ENCODE measurements at places on chromosomes 16 and 17. TPM values are rescaled to one million over a fixed set of nuclear protein-coding genes. Genes with fewer than 3 reads are reported as not detected.

GRCh38 chr17:36870720-36870999 lies 66.6 kb upstream of the LHX1 start:
- no peak for DNase-seq

OR3A1 gene
- not detected for total RNA-seq

DNA sequence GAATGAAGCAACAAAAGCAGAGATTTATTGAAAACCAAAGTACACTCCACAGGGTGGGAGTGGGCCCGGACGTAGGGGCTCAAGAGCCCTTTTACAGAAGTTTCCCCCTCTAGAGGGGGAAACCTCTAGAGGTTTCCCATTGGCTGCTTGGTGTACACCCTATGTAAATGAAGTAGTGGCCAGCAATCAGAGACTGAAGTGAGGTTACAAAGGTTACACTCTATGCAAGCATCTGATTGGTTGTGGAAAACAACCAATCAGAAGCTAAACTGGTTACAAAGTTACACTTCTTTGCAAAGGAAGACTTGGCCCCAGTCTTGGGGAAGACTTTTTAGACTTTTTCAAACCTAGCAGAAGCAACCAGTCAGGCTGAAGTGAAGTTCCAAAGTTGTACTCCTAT lies 27.1 kb downstream of the CRAMP1 start:
- DNase-seq: no peak

DNA sequence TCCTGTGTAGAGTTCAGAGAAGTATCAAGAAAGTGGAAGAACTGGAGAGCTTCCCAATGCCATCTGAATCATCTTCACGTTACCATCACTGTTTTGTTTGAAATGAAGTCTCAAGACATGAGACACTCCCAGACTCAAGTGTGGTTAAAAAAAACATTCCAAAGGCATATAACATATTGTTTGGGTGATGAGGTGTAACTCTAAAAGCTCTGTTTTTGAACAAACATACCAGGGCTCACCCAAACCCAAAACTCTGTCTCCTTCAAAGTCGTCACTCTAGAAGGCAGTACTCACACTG lies 6.3 kb upstream of the ZCCHC14 start:
- no peak for DNase-seq

GRCh38 chr16:87469169-87469568 lies 23.7 kb downstream of the ZCCHC14 start:
- DNase-seq: no peak

DNA sequence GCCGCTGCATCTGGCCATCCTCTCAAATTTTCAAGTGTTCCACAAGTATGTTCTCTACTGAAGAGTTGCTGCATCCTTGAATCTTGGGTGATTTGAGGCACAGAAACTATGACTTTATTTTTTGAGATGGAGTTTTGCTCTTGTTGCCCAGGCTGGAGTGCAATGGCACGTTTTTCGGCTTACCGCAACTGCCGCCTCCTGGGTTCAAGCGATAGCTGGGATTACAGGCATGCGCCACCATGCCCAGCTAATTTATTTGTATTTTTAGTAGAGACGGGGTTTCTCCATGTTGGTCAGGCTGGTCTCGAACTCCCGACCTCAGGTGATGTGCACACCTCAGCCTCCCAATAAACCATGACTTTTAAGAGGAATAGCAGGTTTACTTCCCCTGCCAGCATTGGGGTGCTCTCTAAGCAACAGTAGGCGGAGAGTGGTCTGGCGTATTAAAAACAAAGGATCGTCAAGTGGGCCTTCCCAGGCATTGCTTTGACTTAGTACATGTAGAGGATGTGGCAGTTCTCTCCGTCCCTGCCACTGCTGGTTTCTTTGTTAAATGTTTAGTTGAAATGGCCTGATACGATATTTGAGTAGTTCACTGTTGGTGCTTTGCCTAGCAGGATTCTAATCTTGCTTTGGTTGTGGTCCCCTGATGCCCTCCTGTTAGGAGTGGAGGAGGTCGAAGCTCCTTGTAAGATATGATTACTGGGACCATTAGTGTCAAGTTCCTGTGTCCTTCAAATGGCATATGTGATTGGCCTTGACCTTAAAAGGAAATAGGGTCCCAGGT lies 9.5 kb downstream of the PYCARD start:
- no peak for DNase-seq

DNA sequence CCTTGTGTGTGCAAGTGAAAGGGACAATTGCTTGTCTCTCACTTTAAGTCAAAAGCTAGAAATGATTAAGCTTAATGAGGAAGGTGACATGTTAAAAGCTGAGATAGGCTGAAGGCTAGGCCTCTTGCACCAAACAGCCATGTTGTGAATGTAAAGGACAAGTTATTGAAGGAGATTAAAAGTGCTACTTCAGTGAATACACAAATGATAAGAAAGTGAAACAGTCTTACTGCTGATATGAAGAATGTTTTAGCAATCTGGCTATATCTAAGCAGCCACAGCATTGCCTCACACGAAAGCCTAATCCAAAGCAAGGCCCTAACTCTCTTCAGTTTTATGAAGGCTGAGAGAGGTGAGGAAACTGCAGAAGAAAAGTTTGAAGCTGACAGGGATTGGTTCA lies 71.0 kb downstream of the CDRT15 start:
- DNase-seq: no peak

DNA sequence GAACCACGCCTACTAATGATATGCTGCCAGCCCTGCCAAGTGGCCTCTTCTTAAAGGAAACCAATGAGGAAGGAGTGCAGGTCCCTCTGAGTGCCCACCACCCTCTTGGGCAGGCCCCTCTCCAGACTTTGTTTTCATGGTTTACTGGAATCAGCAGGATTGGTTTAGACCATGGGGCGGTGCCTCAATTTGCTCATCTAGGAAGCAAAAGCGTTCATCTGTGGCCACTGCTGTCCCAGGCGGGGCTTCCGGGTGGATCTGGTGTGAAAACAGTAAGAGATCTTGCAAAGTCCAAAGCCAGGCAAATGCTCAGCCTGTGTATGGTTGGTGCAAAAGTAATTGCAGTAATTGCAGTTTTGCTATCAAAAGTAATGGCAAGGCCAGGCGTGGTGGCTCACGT lies 71.3 kb downstream of the AMFR start:
- no peak for DNase-seq

DNA sequence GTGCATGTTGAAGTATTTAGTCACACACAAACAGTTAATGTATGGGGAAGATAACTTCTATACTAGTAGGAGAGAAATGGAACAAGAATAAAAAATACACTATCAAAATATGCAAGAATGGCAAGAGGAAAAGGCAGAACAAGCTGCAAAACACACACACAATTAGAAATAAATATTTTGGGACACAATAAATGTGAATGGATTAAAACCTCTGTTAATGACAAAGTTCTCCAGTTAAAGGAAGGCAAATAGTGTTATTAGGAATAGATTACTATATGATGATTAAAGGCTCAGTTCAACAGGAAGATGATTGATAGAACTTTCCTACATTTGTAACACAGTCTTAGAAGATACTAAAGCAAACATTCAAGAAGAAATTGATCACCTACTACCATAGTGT lies 106.3 kb upstream of the ZNF750 start:
- no peak for DNase-seq

TIMP2 gene
- total RNA-seq: 58.5 TPM

DNA sequence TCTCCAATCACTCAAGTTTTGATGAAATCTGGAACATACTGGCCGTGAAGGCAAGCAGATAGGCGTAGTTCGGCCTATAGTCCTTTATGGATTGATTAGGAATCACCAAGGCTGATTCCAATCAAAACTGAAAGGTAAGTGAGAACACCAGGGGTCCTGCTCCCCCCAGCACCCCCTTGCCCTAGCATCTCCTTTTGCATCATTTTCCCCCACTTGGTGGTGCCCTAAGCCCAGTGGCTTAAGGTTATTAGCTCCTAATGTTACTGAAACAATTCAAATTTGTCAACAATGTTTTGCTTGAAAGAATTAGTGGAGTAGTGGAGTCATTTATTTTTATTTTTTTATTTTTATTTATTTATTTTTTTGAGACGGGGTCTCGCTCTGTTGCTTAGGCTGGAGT lies 4.9 kb downstream of the SLFN14 start:
- DNase-seq: no peak

CD79B gene
- 0.86 TPM for total RNA-seq

- DNase-seq: no peak
These were observed 19.3 kb upstream of the NSMCE1 start for GRCh38 chr16:27287887-27288286.

DNA sequence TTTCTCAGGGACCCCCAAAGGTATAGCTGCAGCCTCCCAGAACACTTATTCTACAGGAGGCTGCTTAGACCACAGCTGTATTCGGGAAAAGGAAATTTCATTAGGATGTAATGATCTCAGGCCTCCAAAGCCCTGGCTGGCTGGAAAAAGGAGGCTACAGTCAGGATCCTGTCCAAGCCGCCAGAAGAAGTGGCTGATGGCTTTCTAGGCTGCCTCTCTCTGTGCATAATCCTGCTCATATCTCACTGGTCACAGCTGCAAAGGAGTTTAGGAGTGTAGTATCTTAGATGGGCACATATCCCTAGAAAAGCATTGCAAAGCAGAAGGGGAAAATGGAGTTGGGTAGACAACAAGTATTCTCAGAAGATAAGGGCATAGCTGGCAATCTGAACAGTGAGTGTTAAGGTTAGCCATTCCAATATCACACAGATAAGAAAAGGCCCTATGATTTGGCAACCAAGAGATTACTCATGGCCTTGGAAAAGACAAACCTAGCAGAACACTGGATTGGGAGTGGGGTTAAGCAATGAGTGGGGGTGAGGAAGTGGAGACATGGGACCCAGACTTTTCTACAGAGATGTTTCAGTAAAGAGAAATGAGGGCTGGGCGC lies 26.0 kb upstream of the PRKCA start:
- DNase-seq: no peak

DNA sequence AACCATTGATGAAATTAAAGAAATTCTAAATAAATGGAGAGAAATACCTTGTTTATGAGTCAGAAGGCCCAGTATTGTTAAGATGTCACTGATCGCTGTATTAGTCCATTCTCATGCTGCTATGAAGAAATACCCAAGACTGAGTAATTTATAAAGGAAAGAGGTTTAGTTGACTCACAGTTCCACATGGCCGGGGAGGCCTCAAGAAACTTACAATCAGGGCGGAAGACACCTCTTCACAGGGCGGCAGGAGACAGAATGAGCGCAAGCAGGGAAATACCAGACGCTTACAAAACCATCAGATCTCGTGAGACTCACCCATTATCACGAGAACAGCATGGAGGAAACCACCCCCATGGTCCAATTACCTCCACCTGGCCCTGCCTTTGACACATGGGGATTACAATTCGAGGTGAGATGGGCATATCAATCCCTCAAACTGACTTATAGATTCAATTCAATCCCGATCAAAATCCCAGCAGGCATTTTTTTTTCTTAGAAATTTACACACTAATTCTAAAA lies 157.2 kb downstream of the ENGASE start:
- no peak for DNase-seq

- DNase-seq: no peak
These were observed 2.8 kb upstream of the DNAI2 start for GRCh38 chr17:74271281-74271680.
